ENCODE measurements at places on chromosomes 16 and 17. TPM values are rescaled to one million over a fixed set of nuclear protein-coding genes. Genes with fewer than 3 reads are reported as not detected.

- DNase-seq: no peak
- H3K4me3 ChIP-seq: no peak overlapping the region
- no peaks in the 10 kb centered on the region for H3K4me1 ChIP-seq
- H3K36me3 ChIP-seq: no peaks in the 10 kb centered on the region
- H3K27me3 ChIP-seq: no peaks in the 10 kb centered on the region
- no peak overlapping the region for H3K27ac ChIP-seq
Measured at GRCh38 chr17:69779378-69780214, 295.4 kb upstream of the KCNJ16 start.

DNA sequence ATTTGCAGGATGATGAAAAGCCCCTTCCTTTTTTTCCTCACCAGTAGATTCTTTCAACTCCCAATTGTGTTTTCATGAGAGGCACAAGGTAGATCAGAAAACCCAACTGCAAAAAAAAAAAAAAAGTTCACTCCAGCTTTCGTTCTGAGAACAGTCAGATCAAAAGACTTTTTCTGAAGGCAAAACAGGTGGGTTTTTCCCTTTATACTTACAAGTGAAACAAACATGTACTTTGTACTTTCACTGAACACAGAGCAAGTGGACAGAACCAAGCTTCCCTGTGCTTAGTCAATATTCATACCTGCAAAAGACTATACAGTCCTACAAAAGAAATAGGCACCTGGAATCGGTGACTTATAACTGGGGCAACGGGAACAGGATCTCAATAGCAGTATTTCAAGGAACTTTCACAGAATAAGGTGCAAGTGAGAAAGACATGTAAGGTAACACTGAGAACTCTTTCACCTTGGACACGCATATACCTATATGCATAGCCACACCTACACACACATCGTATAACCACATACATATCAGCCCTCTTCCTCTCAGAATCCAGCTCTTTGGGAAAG is 54.1 kb downstream of the TOX3 start:
- no peaks in the 10 kb centered on the region for H3K27me3 ChIP-seq
- H3K4me3 ChIP-seq: no peak overlapping the region
- peaks cover 8% of the 10 kb centered on the region for H3K36me3 ChIP-seq
- H3K4me1 ChIP-seq: peaks cover 30% of the 10 kb centered on the region
- DNase-seq: no peak

GRCh38 chr17:80168371-80168770 is 1.5 kb upstream of the CARD14 start:
- no peaks in the 10 kb centered on the region for H3K27me3 ChIP-seq
- H3K4me3 ChIP-seq: no peak overlapping the region
- no peak for DNase-seq
- peaks cover 15% of the 10 kb centered on the region for H3K4me1 ChIP-seq

The AARS1 gene
- 128 TPM for total RNA-seq

The SHCBP1 gene
- total RNA-seq: 18.7 TPM

The GP1BA gene
- not detected for total RNA-seq

DNA sequence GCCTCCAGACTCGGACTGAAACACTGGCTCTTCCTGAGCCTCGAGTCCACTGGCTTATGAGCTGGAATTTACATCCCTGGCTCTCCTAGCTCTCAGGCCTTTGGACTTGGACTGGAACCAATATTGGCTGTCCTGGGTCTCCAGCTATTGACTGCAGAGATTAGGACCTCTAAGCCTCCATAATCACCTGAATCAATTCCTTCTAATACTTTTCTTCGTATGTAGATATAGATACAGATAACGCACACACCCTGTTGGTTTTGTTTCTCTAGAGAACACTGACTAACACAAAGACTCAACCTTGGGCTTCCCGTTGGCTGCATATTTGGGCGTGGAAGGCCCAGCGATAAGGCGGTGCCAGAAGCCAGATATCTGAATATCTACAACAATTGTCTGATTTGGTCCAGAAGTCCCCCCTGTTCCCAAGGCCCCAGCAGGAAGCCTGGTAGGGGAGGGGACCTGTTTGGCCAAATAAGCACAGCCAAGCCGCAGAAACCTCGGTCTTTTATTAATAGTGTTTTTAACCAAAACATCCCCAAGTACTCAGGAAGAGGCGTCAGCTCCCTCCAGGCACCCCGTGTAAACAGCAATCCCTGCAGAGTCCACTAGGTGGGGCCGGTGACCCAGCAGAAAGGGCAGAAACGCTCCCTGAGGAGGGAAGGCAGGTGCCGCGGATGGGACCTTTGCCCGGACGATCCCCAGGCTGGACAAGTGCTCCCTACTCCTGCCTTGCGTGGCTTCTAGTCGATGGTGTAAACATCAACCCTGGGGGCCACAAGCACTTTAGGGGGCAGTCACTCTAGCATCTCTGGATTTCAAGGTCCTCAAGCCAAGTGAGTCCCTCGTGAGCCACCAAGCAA is 57.0 kb downstream of the ABR start:
- DNase-seq: peak; percentile 92
- H3K27ac ChIP-seq: no peak overlapping the region
- no peaks in the 10 kb centered on the region for H3K36me3 ChIP-seq
- H3K4me1 ChIP-seq: peaks cover 16% of the 10 kb centered on the region
- no peaks in the 10 kb centered on the region for H3K27me3 ChIP-seq

GRCh38 chr16:25501530-25502255 is 190.1 kb upstream of the HS3ST4 start:
- H3K36me3 ChIP-seq: no peaks in the 10 kb centered on the region
- H3K27me3 ChIP-seq: peaks cover 10% of the 10 kb centered on the region
- no peak overlapping the region for H3K4me3 ChIP-seq
- H3K27ac ChIP-seq: no peak overlapping the region
- no peaks in the 10 kb centered on the region for H3K4me1 ChIP-seq

The ATP2A1 gene
- 3.3 TPM for total RNA-seq

The SMPD3 gene
- total RNA-seq: 3.2 TPM

DNA sequence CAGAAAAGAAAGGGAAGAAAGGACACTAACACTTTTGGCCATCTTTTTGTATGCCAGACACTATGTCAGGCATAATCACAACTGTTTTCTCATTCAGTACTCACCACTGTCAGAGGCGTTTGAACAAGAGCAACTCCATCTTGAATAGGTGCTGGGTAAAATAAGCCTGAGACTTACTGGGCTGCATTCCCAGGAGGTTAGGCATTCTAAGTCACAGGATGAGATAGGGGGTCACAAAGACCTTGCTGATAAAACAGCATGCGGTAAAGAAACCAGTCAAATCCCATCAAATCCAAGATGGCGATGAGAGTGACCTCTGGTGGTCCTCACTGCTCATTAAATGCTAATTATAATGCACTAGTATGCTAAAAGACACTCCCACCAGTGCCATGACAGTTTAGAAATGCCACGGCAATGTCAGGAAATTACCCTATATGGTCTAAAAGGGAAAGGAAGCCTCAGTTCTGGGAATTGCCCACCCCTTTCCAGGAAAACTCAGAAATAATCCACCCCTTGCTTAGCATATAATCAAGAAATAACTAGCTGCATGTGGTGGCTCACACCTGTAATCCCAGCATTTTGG is 14.9 kb upstream of the LYRM9 start:
- H3K4me1 ChIP-seq: no peaks in the 10 kb centered on the region
- peaks cover 79% of the 10 kb centered on the region for H3K27me3 ChIP-seq
- no peak for DNase-seq
- H3K36me3 ChIP-seq: no peaks in the 10 kb centered on the region
- no peak overlapping the region for H3K4me3 ChIP-seq

DNA sequence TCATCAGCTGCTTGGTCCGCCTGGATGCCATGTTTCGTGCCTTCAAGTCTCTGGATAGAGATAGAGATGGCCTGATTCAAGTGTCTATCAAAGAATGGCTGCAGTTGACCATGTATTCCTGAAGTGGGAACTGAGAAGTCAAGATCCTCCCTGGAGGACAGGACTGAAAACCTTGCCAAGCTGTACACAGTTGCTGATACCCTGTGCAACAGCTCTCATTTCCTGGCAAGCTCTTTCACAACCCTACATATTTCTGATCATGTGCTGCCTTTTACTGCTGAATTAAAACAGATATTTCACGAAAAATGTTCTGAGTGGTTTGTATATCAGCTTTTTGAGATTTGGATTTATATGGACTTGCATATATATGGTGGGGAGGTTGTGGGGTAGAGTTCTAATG is 898 bp downstream of the CAPNS2 start:
- H3K27ac ChIP-seq: no peak overlapping the region
- no peaks in the 10 kb centered on the region for H3K27me3 ChIP-seq
- DNase-seq: no peak
- H3K4me3 ChIP-seq: no peak overlapping the region
- peaks cover 4% of the 10 kb centered on the region for H3K4me1 ChIP-seq
- no peaks in the 10 kb centered on the region for H3K36me3 ChIP-seq

- no peak overlapping the region for H3K4me3 ChIP-seq
- H3K27me3 ChIP-seq: no peaks in the 10 kb centered on the region
- H3K36me3 ChIP-seq: no peaks in the 10 kb centered on the region
- no peak for DNase-seq
- peaks cover 16% of the 10 kb centered on the region for H3K4me1 ChIP-seq
Measured at GRCh38 chr17:76124582-76125390, 16.3 kb downstream of the FOXJ1 start.

- H3K27me3 ChIP-seq: no peaks in the 10 kb centered on the region
- peaks cover 9% of the 10 kb centered on the region for H3K4me1 ChIP-seq
- no peak overlapping the region for H3K4me3 ChIP-seq
- H3K36me3 ChIP-seq: no peaks in the 10 kb centered on the region
Measured at GRCh38 chr17:64081802-64082799, 47.8 kb downstream of the ERN1 start.

The UTS2R gene
- not detected for total RNA-seq

DNA sequence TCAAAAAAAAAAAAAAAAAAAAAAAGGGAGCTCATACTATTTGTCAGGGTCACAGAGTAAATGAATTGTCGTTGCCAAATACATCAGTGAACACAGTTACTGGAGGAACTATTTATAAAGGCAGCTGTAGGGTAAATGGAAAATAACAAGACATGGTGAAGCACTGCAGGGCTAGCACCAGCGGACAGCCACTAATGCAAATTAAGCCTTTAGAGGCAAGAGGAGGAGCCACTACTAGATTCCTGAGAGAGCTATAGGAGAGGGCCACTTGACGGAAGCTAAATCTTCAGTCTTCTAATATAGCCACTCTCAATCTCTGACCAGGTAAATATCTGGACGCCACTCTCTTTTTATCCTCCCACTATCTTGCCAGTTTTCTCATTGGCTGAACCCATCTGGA is 801.2 kb upstream of the GOT2 start:
- no peaks in the 10 kb centered on the region for H3K27me3 ChIP-seq
- no peak overlapping the region for H3K4me3 ChIP-seq
- H3K36me3 ChIP-seq: no peaks in the 10 kb centered on the region
- H3K4me1 ChIP-seq: no peaks in the 10 kb centered on the region

DNA sequence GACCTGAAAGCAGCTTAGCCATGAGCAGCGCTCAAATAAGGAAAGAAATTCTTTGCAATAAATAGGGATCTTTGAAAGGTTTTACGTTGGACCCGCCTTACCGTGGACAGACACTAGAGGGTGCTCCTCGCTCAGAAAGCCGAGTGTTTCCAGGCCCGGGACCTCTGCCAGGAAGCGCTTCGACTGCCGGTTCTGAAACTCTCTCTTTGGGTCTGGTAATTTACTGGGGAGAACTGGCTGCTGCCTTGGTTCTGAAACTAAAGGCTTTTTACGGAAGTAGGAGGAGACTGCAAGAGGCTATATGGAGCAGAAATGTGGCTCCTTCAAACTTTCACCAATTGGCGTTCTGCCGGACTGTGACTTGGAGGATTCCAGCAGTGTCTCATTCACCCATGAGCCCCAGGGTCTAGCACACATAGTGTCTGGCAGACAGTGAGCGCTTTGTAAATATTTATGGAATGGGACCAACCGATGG is 45.6 kb upstream of the HOXB9 start:
- H3K27ac ChIP-seq: no peak overlapping the region
- DNase-seq: peak; percentile 71
- peak overlapping the region; percentile 23 for H3K4me3 ChIP-seq

- H3K27me3 ChIP-seq: no peaks in the 10 kb centered on the region
- peaks cover 42% of the 10 kb centered on the region for H3K36me3 ChIP-seq
- H3K27ac ChIP-seq: no peak overlapping the region
- H3K4me3 ChIP-seq: no peak overlapping the region
- no peak for DNase-seq
- H3K4me1 ChIP-seq: peaks cover 18% of the 10 kb centered on the region
Measured at GRCh38 chr16:82152196-82152595, 17.8 kb downstream of the MPHOSPH6 start.

- H3K27ac ChIP-seq: no peak overlapping the region
- no peaks in the 10 kb centered on the region for H3K36me3 ChIP-seq
- no peaks in the 10 kb centered on the region for H3K27me3 ChIP-seq
- H3K4me1 ChIP-seq: peaks cover 21% of the 10 kb centered on the region
- H3K4me3 ChIP-seq: no peak overlapping the region
Measured at GRCh38 chr17:78601577-78602190, 24.5 kb upstream of the DNAH17 start.

GRCh38 chr17:81993729-81994592 is 16.5 kb downstream of the ASPSCR1 start:
- peaks cover 41% of the 10 kb centered on the region for H3K4me1 ChIP-seq
- peak overlapping the region; percentile 43 for H3K27ac ChIP-seq
- peaks cover 5% of the 10 kb centered on the region for H3K36me3 ChIP-seq
- no peak overlapping the region for H3K4me3 ChIP-seq
- DNase-seq: no peak

The DNAAF8 gene
- total RNA-seq: 0.68 TPM

GRCh38 chr16:50737420-50737959 is 4.4 kb upstream of the CYLD start:
- DNase-seq: no peak
- peaks cover 8% of the 10 kb centered on the region for H3K4me1 ChIP-seq
- peaks cover 45% of the 10 kb centered on the region for H3K27me3 ChIP-seq
- H3K4me3 ChIP-seq: no peak overlapping the region
- H3K36me3 ChIP-seq: no peaks in the 10 kb centered on the region

- DNase-seq: no peak
- H3K4me1 ChIP-seq: peaks cover 20% of the 10 kb centered on the region
- peaks cover 54% of the 10 kb centered on the region for H3K27me3 ChIP-seq
- H3K4me3 ChIP-seq: peak overlapping the region; percentile 47
- no peaks in the 10 kb centered on the region for H3K36me3 ChIP-seq
Measured at GRCh38 chr16:30031477-30031918, 427 bp upstream of the TLCD3B start.

DNA sequence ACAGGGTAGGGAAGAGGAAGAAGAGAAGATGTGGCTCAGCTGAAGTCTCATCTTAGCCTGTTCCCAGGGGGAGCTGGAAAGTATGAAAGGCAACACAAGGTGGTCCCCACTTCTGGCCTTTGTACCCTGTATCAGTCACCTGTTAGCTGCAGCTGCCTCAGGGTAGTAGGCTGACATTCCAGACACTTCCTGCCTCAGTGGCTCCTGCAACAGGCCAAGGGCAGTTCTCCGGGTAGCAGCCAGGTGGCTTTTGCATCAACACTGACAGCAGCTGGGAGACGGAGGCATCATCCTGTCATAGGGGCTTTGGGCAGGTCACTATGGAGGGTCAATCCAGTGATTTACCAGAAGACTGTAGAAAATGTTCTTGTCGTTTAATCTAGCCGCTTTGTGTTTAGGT is 124.0 kb downstream of the RGS9 start:
- peaks cover 27% of the 10 kb centered on the region for H3K4me1 ChIP-seq
- no peaks in the 10 kb centered on the region for H3K27me3 ChIP-seq
- no peak overlapping the region for H3K4me3 ChIP-seq

GRCh38 chr16:88698646-88699045 is 7.6 kb downstream of the RNF166 start:
- H3K36me3 ChIP-seq: no peaks in the 10 kb centered on the region
- H3K4me3 ChIP-seq: no peak overlapping the region
- no peaks in the 10 kb centered on the region for H3K4me1 ChIP-seq
- no peaks in the 10 kb centered on the region for H3K27me3 ChIP-seq
- H3K27ac ChIP-seq: no peak overlapping the region

All from neural crest cell (in vitro differentiated cells).